Thymus (tissue), 14 donors: ENCODE measurements at places on chromosomes 3 and 15.

DNA sequence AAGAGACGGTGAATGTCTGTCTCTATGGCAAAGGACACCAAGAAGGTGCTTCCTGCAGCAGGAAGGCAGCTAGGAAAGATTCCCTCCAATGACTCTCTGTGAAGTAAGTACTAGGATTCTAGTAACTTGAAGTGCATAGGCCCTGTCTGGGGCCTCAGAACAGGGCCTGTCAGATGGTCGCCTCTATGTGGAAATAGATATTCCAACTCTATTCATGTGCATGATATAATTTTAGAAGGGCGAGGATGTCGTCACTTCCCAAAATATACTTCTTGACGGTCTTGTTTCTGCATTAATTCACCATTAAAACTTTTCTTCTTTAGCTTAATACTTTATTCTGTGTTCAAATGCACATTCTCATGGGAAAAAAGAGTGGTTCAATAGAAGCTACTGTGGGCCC lies 167.0 kb downstream of the TLE3 start:
- DNase-seq = no peak
- H3K4me3 ChIP-seq = no peak overlapping the region
- H3K4me1 ChIP-seq = no peaks in the 10 kb centered on the region
- no peaks in the 10 kb centered on the region for H3K36me3 ChIP-seq
- no peak overlapping the region for H3K27ac ChIP-seq

DNA sequence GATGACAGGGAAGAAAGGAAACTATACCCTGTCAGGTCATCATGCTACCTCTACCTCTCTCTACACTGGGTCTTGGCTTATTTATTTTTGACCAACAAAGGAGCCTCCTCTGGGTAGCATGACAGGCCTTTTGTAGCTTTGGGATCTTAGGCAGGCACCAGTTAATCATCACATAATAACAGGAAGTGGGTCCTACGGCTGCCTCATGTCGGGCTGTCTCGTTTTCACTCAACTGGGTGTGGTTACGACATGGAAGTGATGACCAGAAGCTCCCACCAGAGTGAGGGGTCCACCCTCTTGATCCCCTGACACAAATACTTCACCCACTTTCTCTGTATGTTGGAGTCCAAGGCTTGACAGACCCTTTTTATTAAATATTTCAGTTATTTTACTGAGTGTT lies 105.3 kb downstream of the CD47 start:
- no peak overlapping the region for H3K4me3 ChIP-seq
- DNase-seq = no peak
- H3K27ac ChIP-seq = no peak overlapping the region
- no peaks in the 10 kb centered on the region for H3K27me3 ChIP-seq
- no peaks in the 10 kb centered on the region for H3K36me3 ChIP-seq
- peaks cover 2% of the 10 kb centered on the region for H3K4me1 ChIP-seq

DNA sequence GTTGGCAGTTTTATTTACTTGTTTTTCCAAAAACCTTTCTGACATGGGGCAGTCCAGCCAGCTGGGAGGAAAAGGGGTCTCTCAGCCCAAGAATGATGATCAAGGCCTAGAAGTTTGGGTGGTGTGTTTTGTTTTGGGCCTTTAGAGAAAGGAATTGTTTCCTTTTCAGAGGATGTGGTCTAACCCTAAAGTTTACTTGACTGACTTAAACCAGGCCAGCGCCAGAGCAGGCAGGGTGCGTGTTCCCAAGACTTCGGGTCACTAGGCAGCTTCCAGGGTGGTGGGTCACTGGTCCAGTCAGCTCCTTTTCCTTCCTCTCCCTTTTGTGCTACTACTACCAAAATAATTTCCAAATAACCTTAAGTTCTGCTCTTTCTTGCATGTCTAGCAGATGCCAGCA lies 4.9 kb downstream of the FLNB start:
- H3K36me3 ChIP-seq = peaks cover 3% of the 10 kb centered on the region
- H3K4me1 ChIP-seq = peaks cover 39% of the 10 kb centered on the region
- peak overlapping the region; percentile 69 for H3K27ac ChIP-seq
- no peak overlapping the region for H3K4me3 ChIP-seq
- no peak for DNase-seq
- no peaks in the 10 kb centered on the region for H3K27me3 ChIP-seq

DNA sequence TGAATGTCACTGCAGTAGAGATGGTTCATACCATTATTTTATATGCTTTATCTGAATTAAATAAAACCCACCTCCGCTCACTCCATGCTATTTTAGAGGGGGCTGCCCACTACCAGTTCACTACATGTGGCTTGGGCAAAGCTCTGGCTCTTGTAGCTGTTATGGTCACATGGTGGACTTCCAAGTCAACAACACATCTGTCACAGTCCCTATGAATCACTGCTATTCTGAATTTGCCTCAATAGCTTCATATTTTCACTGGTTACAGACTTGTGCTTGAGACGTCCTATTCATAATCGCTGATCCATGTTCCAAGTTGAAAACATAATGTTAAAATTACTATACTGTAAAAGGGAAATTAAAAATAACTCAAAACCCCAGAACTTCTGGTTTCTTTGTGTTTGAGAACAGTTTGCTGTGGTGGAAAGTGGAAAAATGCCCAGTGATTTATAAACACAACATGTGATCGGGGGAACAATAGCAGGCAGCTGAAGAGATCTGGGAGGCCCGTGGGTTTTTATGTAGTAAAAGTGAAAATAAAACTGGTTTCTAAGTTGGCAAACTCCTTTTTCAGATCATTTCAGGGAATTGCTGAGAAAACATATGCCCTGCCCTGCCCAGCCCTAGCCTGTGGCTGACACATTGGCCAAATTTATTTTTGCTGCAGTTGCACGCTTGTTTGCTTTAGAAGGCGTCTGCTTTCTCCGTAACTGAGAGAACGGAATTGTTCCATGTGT lies 128.8 kb upstream of the PRR23C start:
- no peaks in the 10 kb centered on the region for H3K4me1 ChIP-seq
- H3K27ac ChIP-seq = peak overlapping the region; percentile 32
- H3K36me3 ChIP-seq = no peaks in the 10 kb centered on the region
- no peaks in the 10 kb centered on the region for H3K27me3 ChIP-seq

DNA sequence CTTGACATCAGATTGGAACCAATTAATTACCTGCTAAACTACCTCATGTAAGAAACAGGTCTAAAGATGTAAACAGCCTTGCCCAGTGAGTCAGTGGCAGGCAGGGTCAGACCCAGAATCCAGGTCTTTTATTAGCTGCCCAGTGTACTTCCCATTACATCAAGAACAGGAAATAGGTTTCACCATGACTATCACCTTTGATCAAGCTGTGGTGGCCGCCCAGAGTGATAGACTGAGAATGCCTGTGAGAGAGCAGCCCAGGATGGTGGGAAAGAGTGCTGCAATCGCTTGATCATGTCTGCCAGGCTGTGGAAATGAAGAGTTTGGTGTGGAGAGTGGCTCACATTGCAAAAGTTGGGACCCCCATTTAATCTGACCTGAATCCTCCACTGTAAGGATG lies 61.3 kb upstream of the PIAS1 start:
- DNase-seq = no peak
- H3K27ac ChIP-seq = no peak overlapping the region
- H3K4me3 ChIP-seq = no peak overlapping the region
- no peaks in the 10 kb centered on the region for H3K4me1 ChIP-seq

DNA sequence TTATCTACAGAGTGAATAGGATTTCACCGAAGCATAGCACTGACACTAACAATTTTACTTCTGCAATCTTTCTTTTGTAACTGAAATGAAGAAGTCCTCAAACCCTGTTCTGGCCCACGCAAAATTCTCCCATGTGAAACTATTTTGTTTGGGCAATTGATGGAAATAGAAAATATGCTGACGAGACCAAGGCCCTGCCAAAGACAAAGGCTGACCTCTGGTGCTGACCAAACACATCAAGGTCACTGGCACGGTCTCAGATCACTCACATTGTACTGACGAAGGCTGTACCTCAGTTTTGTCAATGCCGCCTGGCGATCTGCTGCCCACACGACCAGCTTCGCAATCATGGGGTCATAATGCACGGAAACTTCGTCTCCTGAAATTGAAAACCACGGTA lies 58.4 kb upstream of the DCUN1D1 start:
- DNase-seq = no peak
- H3K27ac ChIP-seq = no peak overlapping the region
- H3K4me3 ChIP-seq = no peak overlapping the region

GRCh38 chr3:194136519-194137007 lies 615 bp downstream of the HES1 start:
- peak overlapping the region; percentile 19 for H3K27ac ChIP-seq
- no peak for DNase-seq
- peak overlapping the region; percentile 44 for H3K4me3 ChIP-seq
- peaks cover 91% of the 10 kb centered on the region for H3K27me3 ChIP-seq

DNA sequence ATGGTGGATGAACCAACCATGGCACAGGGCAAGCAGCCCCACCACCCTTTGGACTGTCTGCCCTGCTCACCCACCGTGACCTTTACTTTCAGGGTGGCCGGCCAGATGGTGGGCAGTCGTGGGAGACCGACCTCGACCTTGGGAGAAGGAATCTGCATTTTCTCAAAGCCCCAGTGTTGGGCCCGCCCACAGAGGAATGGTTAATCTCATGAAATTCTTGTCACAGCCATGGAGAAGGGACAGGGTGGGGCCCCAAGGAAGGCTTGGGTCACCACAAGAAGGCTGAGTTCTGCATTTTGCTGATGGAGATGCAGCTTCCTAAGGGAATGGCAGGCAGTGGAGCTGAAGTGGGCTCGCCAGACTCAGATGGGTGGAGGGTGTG lies 2.9 kb downstream of the PLXND1 start:
- H3K27ac ChIP-seq = no peak overlapping the region
- peaks cover 6% of the 10 kb centered on the region for H3K36me3 ChIP-seq
- peaks cover 51% of the 10 kb centered on the region for H3K4me1 ChIP-seq
- peak overlapping the region; percentile 86 for H3K4me3 ChIP-seq

- no peak for DNase-seq
- peaks cover 2% of the 10 kb centered on the region for H3K27me3 ChIP-seq
- no peak overlapping the region for H3K4me3 ChIP-seq
- no peaks in the 10 kb centered on the region for H3K36me3 ChIP-seq
- H3K27ac ChIP-seq = no peak overlapping the region
Measured at GRCh38 chr15:44157679-44158078, 37.4 kb downstream of the FRMD5 start.

GRCh38 chr3:52998771-52999513 lies 46.9 kb downstream of the SFMBT1 start:
- H3K27ac ChIP-seq = no peak overlapping the region
- H3K4me1 ChIP-seq = no peaks in the 10 kb centered on the region
- no peaks in the 10 kb centered on the region for H3K27me3 ChIP-seq
- no peaks in the 10 kb centered on the region for H3K36me3 ChIP-seq
- DNase-seq = no peak
- H3K4me3 ChIP-seq = no peak overlapping the region

DNA sequence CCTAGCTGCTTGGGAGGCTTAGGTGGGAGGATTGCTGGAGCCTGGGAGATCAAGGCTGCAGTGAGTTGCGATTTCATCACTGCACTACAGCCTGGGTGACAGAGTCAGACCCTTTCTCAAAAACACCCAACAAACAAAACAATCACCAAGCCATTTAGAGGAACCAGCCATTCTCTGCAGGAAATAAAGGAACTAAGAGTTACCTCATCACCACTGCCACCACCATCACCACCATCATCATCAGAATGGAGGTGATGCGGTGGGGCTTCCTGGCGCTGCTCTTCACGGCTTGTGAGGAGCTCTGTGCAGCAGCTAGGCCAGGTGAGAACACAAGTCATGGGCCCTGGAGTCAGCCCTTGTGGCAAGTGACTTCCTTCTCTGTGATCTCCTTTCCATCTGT lies 37.7 kb upstream of the KLHL25 start:
- no peaks in the 10 kb centered on the region for H3K4me1 ChIP-seq
- no peak overlapping the region for H3K27ac ChIP-seq
- DNase-seq = no peak

GRCh38 chr3:100006570-100007271 lies 107.6 kb downstream of the FILIP1L start:
- no peak overlapping the region for H3K4me3 ChIP-seq
- no peaks in the 10 kb centered on the region for H3K27me3 ChIP-seq
- H3K27ac ChIP-seq = no peak overlapping the region
- no peaks in the 10 kb centered on the region for H3K4me1 ChIP-seq
- DNase-seq = no peak

DNA sequence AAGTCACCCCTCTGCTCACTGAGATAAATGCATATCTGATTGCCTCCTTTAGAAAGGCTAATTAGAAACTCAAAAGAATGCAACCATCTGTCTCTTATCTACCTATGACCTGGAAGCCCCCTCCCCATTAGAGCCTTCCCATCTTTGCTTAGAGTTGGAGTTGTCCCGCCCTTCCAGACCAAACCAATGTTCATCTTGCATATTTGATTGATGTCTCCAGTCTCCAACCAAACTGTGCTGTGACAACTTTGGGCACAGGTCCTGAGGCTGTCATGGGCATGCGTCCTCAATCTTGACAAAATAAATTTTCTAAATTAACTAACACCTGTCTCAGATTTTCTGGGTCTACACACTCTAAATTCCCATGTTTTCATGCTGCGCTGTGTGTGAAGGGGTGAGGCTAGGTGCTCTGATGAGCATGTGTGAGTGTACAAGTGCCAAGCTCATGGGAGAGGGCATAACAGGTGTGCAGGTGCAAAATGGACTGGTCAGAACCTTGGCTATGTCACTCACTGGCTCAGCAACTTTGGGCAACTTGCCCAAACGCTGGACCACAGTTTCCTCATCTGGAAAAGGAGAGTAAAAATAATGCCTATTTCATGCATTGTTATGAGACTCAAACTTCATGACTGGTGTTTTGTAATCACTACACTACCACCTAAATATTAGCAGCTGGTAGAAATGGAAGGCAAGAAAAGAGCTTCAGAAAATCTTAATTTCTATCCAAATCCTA lies 7.2 kb downstream of the DAPK2 start:
- H3K4me1 ChIP-seq = peaks cover 5% of the 10 kb centered on the region
- no peak overlapping the region for H3K4me3 ChIP-seq
- DNase-seq = no peak
- H3K27me3 ChIP-seq = no peaks in the 10 kb centered on the region

DNA sequence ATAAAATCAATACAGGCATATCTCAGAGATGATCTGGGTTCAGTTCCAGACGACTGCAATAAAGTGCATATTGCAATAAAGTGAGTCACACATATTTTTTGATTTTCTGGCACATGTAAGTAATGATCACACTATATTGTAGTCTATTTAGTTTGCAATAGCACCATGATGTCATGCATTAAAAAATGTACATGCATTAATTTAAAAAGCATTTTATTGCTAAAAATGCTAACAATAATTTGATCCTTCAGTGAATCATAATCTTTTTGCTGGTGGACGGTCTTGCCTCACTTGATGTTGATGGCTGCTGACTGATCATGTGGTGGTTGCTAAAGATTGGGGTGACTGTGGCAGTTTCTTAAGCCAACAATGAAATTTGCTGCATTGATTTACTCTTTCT lies 511.1 kb downstream of the OTOL1 start:
- no peaks in the 10 kb centered on the region for H3K4me1 ChIP-seq
- no peak overlapping the region for H3K4me3 ChIP-seq
- no peak overlapping the region for H3K27ac ChIP-seq
- DNase-seq = no peak
- no peaks in the 10 kb centered on the region for H3K36me3 ChIP-seq

GRCh38 chr15:101221902-101222301 lies 29.9 kb downstream of the CHSY1 start:
- no peak overlapping the region for H3K27ac ChIP-seq
- no peaks in the 10 kb centered on the region for H3K27me3 ChIP-seq
- H3K4me1 ChIP-seq = peaks cover 6% of the 10 kb centered on the region
- no peaks in the 10 kb centered on the region for H3K36me3 ChIP-seq
- no peak for DNase-seq
